ENCODE measurements at places on chromosomes 6 and 20. TPM values are rescaled to one million over a fixed set of nuclear protein-coding genes. Genes with fewer than 3 reads are reported as not detected.

GRCh38 chr6:149948011-149948410 is 6.2 kb downstream of the ULBP2 start:
- DNase-seq, result no peak

DNA sequence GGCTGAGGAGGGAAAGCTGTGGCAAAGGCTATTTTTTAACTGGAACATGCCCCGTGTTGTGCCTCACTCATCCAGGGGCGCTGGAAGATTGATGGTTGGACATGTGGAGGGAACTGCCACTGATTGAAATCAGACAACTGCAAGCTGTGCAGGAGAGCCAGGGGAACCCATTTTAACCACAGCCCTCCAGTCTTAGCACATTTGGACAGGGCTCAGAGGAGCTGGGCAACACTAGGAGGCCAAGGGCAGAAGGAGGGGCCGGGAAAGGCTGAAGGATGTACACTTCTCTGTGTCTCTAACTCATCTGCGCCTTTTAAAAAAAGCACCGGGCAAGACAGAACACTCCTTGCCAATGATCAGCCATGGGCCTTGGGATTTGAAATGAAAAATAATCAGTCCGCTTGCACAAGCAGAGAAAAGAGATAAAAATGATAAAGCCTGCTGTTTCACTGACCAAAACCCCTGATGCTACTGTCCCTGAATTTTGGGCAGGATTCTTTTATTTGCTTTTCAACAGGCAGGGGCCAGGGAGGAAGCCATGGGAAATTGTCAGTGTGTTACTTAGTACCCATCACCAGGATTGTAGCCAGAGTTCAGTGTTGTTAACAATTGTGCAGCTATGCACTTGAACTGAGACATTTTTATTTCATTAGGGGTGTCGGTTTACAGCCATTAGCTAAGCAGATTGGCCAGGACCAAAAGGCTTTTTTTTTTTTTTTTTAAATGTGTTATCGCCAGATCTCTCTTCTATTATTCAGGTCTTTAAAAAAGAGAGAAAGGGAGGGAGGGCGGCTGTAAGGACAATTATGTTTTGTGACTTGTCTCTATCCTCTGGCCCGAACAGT is 109.3 kb upstream of the EYA4 start:
- no peak for DNase-seq

The CLIC5 gene
- not detected for total RNA-seq

DNA sequence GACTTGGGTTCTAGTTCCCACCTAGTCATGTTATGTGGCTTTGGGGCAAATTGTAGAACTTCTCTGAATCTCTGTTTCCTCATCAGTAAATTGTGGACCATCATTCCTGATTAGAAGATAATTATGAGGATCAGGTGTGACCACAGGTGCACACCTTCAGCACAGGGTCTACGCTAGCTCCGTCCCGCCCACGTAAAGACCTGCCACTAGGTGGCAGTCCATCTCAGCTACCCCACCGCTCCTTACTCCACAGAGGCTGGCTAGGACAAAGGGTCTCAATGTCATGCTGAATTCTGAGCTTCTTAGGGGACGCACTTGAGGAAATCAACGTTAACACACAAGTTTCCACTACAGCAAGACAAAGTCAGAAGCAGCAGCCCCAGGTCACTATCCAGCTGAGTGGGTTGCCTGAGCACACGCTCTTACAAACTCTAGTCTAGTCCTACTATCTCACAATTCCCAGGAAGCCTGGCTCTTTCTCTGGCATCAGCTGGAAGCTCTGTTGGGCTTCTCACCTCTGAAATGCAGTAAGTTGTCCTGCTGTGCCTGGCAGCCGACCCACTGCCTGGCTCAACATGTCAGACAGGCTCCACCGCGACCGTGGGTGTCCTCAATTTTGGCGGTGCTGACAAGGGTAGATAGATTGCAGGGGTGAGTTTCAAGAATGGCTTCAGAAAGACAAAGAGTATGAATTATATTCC is 2.0 kb upstream of the PLCG1 start:
- no peak for DNase-seq

The IDH3B gene
- 64.3 TPM for total RNA-seq

The PRDM1 gene
- total RNA-seq, result 1.4 TPM

DNA sequence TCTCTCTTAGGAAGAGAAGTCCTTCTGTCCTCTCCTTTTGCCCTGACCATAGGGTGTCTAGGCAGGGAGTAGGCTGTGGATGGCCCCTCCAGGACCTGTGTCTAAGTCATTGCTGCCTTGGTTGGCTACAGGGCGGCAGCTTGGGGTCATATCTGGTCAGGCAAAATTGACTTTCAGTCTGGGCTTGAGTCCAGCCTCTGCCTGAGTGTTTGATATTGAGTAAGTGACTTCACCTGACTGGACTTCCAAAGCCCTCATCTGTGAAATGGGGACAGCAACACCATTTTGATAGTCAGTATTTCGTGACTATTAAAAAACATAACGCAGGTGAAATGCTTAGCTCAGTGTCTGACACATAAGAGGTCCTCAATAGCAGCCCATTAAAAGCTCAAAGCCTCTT is 4.6 kb downstream of the TGM3 start:
- DNase-seq, result no peak

The AFG1L gene
- 6.0 TPM for total RNA-seq
